ENCODE measurements at places on chromosomes 16 and 17. TPM values are rescaled to one million over a fixed set of nuclear protein-coding genes. Genes with fewer than 3 reads are reported as not detected.

DNA sequence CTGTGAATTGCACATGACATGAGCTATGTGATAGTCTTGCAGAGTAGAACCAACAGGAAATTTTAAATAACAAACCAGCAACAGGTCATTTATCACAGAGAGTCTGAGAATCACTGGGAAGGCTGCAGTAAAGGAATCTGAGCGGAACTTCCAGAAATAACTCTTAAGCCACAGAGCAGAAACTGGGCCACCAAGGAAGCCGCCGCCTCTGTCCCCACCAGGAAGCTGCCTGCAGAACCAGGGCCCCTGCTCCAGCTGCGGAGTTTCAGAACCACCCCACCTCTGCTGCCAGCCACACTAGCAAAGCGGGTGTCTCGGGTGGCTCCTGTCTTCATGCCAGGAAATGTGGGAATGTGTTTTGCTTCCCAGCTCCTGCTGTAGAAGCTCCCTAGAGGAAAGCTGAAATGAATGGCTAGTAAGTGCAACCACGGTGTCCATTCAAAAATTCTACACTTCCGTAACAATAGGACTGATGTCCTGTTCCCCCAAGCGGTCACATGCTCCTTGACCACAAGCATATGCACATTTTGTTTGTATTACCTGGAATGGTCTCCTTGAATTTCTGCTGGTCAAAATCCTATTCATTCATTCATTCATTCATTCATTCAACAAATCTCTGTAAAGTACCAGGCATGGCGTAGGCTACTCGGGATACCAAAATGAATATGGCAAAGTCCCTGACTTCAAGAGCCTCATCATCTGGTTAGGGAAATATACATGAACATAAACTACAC is 7.7 kb upstream of the ITPRIPL2 start:
- H3K36me3 ChIP-seq, result no peaks in the 10 kb centered on the region
- H3K27me3 ChIP-seq, result no peaks in the 10 kb centered on the region
- no peak overlapping the region for H3K27ac ChIP-seq

The DVL2 gene
- total RNA-seq, result 59.8 TPM

DNA sequence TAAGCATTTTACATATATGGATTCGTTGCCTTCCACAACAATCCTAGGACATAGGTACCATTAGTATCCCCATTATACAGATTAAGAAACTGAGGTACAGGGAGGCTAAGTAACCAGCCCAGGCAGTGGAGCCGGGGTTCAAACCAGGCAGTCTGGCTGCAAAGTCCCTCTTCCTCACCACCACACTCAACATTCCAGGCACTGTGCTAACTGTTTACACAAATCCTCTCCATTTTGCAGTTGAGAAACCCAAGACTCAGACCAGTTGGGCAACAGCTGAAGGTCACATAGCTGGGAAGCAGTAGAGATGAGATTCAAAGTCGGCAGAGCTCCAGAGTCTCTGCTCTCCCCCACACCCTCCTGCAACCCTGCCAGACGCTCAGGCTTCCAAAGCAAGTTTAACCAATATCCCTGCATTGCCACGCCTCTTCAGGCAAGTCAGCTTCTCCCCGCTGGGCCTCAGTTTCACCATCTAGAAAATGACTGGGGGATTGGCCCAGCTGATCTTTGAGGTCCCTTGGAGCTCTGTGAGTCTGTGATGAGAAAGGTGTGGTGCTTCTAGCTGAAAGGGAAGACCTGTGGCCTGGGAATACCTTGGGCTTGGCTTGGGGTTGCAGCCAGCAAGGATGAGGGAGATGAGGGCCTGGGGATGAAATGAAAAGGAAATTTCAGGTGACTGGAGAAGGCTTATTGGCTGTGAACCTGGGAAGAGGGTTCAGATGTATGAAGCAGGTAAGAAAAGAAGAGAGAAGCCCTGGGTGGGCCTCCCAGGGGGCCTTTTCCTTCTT is 14.0 kb downstream of the CCR7 start:
- peak; percentile 6 for DNase-seq
- no peaks in the 10 kb centered on the region for H3K27me3 ChIP-seq
- H3K36me3 ChIP-seq, result no peaks in the 10 kb centered on the region
- H3K27ac ChIP-seq, result no peak overlapping the region
- H3K4me3 ChIP-seq, result no peak overlapping the region

DNA sequence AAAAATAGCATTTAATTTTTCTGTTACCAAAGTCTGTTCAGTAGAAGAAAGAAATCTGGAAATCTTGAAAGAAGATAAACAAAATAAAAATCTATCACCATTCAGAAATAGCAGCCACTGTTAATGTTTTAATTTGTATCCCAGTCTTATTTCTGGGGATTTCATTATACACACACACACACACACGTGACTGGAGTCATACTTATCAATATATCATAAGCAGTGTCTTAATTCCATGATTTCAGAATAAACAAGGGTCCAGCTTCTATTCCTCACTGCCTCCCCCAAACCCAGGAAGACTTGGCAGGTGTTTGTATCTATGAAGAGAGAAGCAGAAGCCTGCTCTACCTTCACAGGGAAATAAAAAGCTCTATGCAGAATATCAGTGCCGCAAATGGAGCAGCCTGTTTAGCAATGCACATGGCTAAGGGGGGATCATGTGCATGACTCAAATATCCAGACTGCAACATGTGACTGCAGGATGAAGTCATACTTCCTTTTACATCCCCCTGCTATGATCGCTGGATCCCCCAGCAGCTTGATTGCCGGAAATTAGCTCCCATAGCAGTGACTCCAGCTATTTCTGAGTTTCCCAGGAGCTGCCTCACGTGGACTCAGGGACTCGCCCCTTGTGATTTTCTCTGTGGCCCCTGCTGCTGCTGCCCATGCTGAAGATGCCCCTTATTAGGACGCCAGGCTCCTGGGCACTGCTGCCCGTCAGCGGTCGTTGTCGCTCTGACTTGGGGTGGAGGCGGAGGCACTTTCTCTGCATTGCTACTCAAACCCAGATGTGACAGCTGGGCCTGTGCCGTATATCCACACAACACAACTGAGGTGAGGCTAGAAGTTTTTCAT is 341.0 kb downstream of the CPPED1 start:
- no peaks in the 10 kb centered on the region for H3K4me1 ChIP-seq
- DNase-seq, result no peak
- no peaks in the 10 kb centered on the region for H3K36me3 ChIP-seq
- no peak overlapping the region for H3K27ac ChIP-seq

GRCh38 chr17:78905116-78905515 is 2.1 kb upstream of the CEP295NL start:
- DNase-seq, result no peak
- no peak overlapping the region for H3K4me3 ChIP-seq
- H3K27ac ChIP-seq, result peak overlapping the region; percentile 65
- H3K27me3 ChIP-seq, result no peaks in the 10 kb centered on the region

- H3K4me3 ChIP-seq, result no peak overlapping the region
- no peaks in the 10 kb centered on the region for H3K36me3 ChIP-seq
- no peak for DNase-seq
- H3K27ac ChIP-seq, result no peak overlapping the region
- H3K27me3 ChIP-seq, result no peaks in the 10 kb centered on the region
- H3K4me1 ChIP-seq, result peaks cover 7% of the 10 kb centered on the region
Observed at GRCh38 chr16:20851601-20852000, 45.3 kb downstream of the REXO5 start.

The GPT2 gene
- total RNA-seq, result 61.0 TPM

DNA sequence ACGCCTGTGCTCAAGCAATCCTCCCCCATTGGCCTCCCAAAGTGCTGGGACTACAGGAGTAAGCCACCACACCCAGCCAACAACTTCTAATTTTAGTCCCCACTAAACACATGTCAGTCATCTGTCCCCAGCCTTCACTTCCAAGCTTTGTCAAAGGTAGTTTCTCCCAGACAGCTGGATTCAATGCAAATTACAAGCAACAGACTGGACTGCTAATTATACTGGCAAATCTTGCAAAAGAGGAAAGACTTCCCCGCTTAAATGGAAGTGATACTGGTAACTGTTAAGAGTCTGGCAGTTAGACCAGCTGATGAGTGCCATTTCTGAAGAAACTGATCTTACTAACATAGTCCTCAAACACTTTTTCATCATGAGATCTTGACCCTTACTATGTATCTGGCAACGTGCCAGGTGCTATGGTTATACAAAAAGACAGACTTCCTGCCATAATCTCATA is 8.2 kb upstream of the GGA2 start:
- H3K36me3 ChIP-seq, result peaks cover 41% of the 10 kb centered on the region
- H3K4me3 ChIP-seq, result no peak overlapping the region
- H3K27me3 ChIP-seq, result no peaks in the 10 kb centered on the region
- H3K4me1 ChIP-seq, result no peaks in the 10 kb centered on the region
- H3K27ac ChIP-seq, result no peak overlapping the region

DNA sequence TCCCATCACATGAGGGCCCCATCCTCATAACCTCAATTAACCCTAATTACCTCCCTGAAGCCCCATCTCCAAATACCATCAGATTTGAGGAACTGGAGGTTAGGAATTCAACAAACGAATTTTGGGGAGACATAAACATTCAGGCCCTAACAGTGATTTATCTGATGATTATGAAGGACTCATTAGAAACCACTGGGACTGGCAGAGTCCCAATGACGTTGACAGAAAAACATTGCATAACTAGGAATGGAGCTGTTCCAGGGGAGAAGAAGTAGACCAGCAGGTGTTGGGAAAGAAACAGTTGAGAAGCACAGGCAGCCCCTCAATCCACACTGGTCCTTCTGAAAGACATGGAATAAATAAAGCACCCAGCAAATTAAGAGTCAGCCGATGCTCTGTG is 282.0 kb downstream of the MAP2K4 start:
- H3K27ac ChIP-seq, result no peak overlapping the region
- no peak overlapping the region for H3K4me3 ChIP-seq
- no peaks in the 10 kb centered on the region for H3K27me3 ChIP-seq
- no peaks in the 10 kb centered on the region for H3K4me1 ChIP-seq

GRCh38 chr16:85987750-85988078 is 88.8 kb downstream of the IRF8 start:
- no peaks in the 10 kb centered on the region for H3K4me1 ChIP-seq
- DNase-seq, result no peak
- H3K27me3 ChIP-seq, result no peaks in the 10 kb centered on the region
- no peaks in the 10 kb centered on the region for H3K36me3 ChIP-seq

- DNase-seq, result no peak
- H3K27ac ChIP-seq, result peak overlapping the region; percentile 56
- H3K36me3 ChIP-seq, result no peaks in the 10 kb centered on the region
- H3K4me3 ChIP-seq, result no peak overlapping the region
- no peaks in the 10 kb centered on the region for H3K27me3 ChIP-seq
Observed at GRCh38 chr16:47643323-47644000, 182.3 kb downstream of the PHKB start.

GRCh38 chr17:50311112-50311460 is 34.8 kb upstream of the XYLT2 start:
- DNase-seq, result no peak
- peaks cover 3% of the 10 kb centered on the region for H3K36me3 ChIP-seq
- H3K4me3 ChIP-seq, result no peak overlapping the region
- H3K27ac ChIP-seq, result no peak overlapping the region
- H3K27me3 ChIP-seq, result peaks cover 14% of the 10 kb centered on the region

The CNTNAP4 gene
- total RNA-seq, result not detected

DNA sequence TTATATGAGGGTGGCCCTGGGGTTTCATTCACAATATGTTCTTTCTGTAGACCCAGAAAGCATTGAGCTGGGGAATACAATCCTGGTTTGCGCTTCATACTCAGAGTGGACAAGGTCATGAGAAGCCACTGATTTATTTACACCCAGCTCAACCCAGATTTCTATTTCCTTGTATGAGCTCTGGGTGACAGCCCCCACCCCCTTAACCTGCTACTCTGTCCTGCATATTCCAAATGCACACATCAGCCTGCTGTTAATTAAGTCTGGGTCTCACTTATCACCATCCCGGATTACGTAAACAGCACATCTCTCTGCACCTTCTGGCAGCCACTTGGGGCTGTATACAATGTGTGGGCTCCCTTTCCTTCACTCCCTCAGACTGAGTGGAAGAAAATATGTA is 102.4 kb downstream of the DNAH9 start:
- DNase-seq, result no peak
- peaks cover 26% of the 10 kb centered on the region for H3K36me3 ChIP-seq
- H3K4me3 ChIP-seq, result no peak overlapping the region
- H3K27me3 ChIP-seq, result peaks cover 2% of the 10 kb centered on the region
- H3K27ac ChIP-seq, result no peak overlapping the region

The CCL4 gene
- total RNA-seq, result 1.2 TPM

The KRT36 gene
- total RNA-seq, result not detected

DNA sequence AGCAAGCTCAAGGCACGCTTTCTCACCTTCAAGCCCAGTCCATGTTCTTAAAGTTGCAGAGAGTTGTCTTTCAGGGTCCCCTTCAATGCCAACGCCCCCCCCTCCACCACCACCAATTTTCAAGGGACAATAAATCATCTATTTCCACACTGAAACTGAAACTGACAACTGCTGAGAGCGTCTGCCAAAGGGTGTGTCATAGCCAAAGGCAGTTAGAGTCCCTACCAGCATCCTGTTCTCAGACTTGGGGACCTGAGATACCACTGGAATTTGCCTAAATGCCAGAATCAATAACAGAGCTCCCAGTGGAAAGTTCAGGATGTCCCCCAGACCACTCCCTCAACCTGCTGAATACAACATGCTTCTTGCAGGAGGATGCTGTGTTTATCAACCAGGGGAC is 133.2 kb upstream of the SOX9 start:
- no peak for DNase-seq
- H3K27ac ChIP-seq, result no peak overlapping the region
- no peaks in the 10 kb centered on the region for H3K27me3 ChIP-seq
- no peak overlapping the region for H3K4me3 ChIP-seq
- H3K36me3 ChIP-seq, result no peaks in the 10 kb centered on the region
- no peaks in the 10 kb centered on the region for H3K4me1 ChIP-seq

- H3K4me1 ChIP-seq, result peaks cover 8% of the 10 kb centered on the region
- H3K27me3 ChIP-seq, result peaks cover 44% of the 10 kb centered on the region
- peak within 1 kb of the TSS; percentile 87 for H3K4me3 ChIP-seq
- H3K27ac ChIP-seq, result no peak within 1 kb of the TSS
Observed at GRCh38 chr16:57284209-57284951, at the start of gene PLLP. Gene PLLP (minus strand): TSS chr16:57284672. CDS start chr16:57284540, 132 bp downstream.

The ANKFN1 gene
- 0.24 TPM for total RNA-seq

The NPIPA3 gene
- total RNA-seq, result 0.92 TPM

The CFAP97D1 gene
- 0.13 TPM for total RNA-seq

DNA sequence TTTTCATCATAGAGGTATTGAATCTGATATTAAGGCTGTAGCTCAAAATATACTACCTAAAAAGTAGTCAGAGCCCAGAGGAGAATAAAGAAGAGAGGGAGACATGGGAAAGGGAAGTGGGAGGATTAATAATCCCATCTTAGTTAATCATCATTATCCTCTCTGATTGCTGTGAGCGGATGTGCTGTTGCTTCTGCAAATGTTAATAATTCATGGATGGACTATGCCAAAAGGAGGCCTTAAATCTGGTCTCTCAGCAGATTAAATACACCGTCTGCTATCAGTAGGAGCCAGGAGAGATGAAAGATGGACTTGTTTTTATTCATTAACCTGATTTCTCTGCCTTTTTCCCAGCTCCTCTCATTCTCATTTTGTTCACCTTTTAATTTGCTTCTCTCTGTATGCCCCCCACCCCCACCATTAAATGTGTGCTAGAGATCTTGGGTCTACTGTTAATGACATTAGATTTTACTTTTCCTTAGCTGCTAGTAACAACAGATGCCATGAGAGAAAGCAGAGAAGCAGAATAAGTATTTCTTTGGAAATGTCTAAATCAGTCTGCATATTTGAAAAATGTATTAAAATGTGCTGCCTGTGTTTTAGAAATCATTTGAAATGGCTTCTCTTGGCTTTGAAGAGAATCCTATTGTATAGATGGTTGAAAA is 44.2 kb downstream of the NUP93 start:
- no peaks in the 10 kb centered on the region for H3K36me3 ChIP-seq
- peaks cover 43% of the 10 kb centered on the region for H3K4me1 ChIP-seq
- no peaks in the 10 kb centered on the region for H3K27me3 ChIP-seq
- H3K4me3 ChIP-seq, result no peak overlapping the region
- DNase-seq, result no peak

The PNMT gene
- 2.4 TPM for total RNA-seq
